ENCODE measurements at places on chromosomes 1 and 21. TPM values are rescaled to one million over a fixed set of nuclear protein-coding genes. Genes with fewer than 3 reads are reported as not detected.

Gene ERG
- 18.2 TPM for polyA plus RNA-seq

Gene CELSR2
- polyA plus RNA-seq, result 4.1 TPM

Gene MMEL1
- polyA plus RNA-seq, result 0.59 TPM

Gene FOXO6
- 15.0 TPM for polyA plus RNA-seq

Gene CD1B
- not detected for polyA plus RNA-seq

Gene SLC1A7
- 0.41 TPM for polyA plus RNA-seq

Gene CR1L
- polyA plus RNA-seq, result not detected

Gene MMP23B
- polyA plus RNA-seq, result 38.1 TPM

Gene OR14K1
- polyA plus RNA-seq, result not detected

Gene SPRR2D
- not detected for polyA plus RNA-seq

Gene CHRM3
- 2.3 TPM for polyA plus RNA-seq

Gene HFM1
- polyA plus RNA-seq, result 1.8 TPM

Gene LIPI
- polyA plus RNA-seq, result 0.12 TPM

Gene RASSF5
- polyA plus RNA-seq, result 7.4 TPM

Gene CGN
- polyA plus RNA-seq, result 0.58 TPM

Gene S100B
- 10.1 TPM for polyA plus RNA-seq
